ENCODE measurements at places on chromosomes 1 and 21.

- DNase-seq: no peak
Measured at GRCh38 chr1:205071801-205072200, 12.5 kb downstream of the TMEM81 start.

DNA sequence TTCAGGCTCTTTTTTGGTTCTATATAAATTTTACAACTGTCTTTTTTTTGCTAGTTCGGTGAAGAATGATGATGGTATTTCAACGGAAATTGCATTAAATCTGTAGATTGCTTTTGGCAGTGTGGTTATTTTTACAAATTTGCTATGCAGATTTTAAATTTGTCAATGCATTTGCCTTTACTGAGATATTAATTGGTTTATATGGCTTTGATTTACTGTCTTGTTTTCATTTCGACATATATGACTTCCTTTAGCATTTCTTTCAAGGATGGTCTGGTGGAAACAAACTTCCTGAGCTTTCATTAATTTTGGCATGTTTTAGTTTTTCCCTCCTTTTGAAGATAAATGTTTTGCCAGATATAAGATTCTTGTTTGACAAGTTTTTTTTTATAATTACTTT is 1522.5 kb upstream of the PRMT6 start:
- no peak for DNase-seq

DNA sequence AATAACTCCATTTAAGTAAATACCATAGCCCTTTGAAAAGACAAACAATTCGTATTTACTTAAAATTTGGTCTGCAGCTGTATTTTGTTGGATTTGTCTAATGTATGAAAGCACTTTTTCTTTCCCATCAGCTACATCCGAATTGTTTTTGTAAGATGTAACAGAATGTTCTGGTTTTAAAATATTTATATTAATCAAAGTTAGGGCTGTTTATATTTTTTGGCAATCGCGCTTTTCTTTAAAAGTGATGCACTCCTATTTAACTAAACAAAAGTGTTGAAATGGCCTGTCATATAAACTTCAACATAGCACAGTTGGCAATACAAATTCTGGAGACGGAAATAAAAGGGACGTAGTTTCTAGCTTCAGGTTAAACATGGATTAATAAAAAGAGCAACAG is 216.3 kb upstream of the ADGRL2 start:
- no peak for DNase-seq

- DNase-seq: peak; percentile 35
Measured at GRCh38 chr1:212982430-212983152, 32.2 kb downstream of the VASH2 start.

DNA sequence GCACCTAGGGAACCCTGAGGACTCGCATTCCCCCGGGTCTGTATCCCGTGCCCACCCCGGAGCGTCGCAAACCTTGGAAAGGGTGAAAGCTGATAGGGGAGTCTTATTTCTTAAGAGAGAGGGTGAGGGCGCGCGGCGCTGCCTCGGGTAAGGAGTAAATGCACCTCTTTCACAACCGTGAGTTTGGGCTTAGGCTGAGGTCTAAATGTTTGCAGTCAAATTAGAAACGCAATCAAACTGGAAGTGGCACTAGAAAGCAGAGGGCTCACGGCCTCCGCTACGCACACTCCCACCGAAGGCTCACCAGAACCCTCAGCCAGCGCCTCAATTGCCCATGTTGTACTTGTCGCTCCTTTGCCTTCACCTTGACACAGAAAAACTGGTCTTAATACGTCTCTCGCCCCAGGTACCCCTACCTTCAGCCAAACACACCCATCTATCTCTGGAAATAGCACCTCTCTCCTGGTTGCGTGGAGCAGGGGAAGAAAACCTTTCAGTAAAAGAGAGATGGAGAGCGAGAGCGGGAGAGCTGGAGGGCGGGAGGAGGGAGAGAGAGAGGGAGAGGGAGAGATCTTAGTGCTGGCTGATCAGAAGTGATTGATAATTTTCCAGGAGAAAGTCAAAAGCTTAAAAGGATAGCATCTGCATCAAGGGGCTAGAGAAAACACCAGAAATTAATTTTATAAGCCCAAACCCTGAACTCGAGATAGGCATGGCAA is 1.7 kb upstream of the HLX start:
- no peak for DNase-seq

DNA sequence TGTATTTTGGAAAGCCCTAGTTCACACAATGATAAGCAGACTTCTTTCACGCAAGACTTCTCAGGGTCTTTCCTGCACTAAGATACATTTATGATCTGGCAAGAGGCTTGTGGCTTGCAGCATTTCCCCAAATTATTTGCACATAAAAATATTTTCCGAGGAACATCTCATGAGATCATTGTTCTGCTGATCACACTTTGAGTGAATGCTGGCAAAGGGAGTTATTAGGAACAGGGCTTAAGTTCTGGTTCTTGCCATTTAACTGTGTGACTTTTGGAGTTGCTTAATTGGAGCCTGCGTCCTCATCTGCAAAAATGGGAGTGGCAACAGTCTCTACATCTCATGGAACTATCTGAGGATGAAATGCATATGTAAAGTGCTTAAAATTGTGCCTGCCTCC is 50.2 kb downstream of the GADD45A start:
- no peak for DNase-seq

DNA sequence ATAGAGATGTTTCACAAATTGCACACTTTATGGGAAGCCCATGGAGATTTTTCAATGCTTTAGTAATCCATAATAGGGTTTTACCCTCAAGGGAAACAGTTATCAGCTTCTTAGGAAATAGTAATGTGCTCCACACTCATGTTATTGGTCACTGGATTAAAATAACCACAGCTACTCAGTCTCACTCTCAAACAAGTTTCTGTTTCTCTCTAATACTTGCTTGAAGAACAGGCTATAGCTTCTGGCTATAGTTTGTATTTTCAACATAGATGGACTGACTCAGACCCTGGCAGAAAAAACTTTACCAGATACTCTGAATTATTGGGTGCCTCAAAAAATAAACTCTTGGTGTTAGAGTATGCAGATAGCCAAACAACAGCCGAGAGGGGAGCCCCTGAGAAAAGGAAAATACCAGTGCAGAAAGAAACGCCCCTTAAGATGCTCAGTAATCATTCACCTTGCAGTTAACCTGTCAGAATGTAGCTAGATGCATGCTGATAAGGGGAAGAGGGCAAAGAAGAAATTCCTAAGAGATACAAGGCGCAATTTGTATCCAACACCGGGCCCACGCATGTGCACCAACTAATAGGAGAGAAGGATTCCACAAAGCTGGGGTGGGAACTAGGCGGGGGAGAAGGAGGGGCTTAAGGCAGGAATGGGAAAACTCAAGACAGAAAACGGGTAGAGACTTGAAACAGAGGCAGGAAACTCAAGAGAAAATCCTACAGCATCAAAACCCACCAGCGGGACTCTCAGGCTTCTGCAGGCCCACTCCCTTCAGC is 30.4 kb upstream of the PDE4B start:
- no peak for DNase-seq
